ENCODE measurements at places on chromosomes 12 and 14.

GRCh38 chr14:51723990-51724389, 72.3 kb downstream of the FRMD6 start:
- DNase-seq, result no peak

DNA sequence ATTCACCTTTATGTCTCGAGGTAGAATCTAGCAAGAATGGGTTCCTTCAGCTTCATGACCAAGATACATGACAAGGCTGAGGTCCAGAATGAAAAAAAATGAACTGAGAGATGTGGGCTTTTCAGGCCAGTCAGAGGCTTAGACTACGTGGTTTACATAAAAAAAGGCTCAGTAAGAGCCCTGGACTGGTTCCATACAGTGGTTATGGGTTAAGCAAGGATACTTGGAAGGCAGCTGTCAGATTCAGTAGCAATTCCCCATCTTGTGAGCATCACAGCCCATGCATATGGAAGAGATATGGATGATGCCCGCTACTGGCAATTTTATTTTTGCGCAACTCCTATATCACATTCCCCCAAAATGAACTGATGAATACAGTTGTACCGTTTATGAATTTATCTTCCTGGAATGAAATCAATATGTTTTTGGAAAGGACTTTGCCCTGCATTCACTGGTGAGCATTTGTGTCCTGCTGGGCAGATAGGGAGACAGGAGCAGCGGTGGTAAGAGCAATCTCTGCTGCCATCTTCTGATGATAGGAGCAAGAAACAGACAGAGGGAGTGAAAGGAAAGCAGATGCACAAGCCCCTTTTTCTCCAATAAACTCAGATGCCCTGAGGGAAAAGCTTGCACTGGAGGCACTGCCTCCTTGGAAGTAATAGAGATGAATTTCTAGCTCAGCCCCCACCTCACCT, 280.4 kb downstream of the GALC start:
- no peak for DNase-seq

DNA sequence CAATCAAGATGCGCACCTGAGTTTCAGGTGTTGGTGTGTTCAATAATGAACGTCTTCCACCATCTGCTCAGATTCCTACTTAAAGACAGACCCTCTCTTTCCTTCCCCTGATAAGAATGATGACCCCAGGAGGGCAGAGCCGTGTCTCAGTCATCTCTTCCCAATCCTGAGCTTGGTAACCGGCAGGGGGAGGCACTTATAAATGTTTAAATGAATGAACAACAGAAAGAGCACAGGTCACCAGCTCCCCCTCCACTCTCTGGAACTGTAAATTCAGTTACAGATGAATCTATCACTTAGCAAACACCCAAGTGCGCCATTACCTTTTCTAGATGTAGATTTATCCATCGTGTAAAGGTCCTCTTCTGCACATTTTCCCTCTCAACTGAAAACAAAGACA, 72.4 kb upstream of the DICER1 start:
- no peak for DNase-seq

DNA sequence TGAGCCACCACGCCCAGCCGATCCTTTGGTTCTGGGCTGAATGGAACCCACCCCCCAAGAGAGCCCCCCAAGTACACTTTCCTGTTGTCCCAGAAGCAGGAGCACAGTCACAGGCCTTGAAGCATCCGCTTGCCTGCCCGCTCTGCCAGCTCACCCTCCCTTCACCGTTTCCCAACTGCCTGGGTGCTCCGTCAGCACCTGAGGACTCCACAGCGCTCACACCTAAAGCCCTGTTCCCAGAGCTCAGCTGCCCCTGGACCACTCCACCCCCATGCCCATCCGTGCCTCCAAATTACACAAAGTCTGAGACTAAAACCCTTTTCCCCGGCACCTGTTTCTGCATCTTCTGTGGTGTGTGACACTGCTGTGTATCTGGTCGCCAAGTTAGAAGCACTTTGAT, 44.3 kb upstream of the TRAF3 start:
- DNase-seq, result no peak

DNA sequence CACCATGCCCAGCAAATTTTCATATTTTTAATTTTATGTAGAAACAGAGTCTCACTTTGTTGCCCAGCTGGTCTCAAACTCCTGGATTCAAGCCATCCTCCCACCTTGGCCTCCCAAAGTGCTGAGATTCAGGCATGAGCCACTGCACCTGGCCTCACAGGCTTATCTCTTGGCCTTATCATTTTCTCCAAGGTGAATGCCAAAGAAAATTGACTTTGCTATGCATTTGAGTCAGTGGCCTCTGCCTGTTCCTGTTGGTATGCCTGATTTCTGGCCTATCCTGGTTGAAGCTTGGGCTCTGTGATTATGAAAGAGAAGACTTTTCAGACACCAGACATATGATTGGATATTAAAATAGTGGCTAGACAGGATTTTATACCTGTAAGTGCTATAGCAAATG, 34.2 kb downstream of the MANSC1 start:
- no peak for DNase-seq

- no peak for DNase-seq
Observed at GRCh38 chr14:103684471-103684870, 30.8 kb downstream of the XRCC3 start.

DNA sequence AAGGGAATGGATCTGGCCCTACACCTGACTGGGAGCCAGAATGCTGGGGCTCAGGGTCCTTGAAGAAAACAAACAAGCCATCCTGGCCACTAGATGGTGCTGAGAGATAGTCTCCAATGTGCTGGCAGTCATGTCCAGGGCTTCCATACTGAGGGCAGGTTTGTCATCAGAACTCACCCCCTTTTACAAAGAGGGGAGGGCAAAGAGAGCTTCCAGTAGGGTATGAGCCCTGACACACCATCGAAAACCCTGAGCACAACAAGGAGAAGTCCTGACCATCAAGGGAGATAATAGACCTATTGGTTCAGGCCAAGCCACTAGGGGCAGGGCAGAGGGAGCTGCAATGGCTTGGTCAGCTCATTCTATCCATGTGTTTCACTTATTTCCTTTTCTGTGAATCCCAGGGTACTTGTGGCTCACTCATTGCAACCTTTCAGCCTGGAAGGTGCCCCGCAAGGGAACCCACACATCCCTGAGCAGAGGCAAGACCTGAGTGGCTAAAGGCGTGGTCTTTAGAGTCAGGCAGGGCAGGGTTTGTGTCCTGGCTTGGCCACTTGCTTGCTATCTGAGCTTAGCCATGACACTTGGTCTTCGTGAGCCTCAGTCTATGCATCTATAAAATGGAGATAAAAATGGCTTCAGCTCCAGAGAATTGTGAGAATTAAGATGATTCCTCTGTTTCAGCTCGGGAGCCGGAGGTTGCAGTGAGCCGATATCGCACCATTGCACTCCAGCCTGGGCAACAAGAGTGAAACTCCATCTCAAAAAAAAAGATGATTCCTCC, 6.2 kb upstream of the PLEKHH1 start:
- no peak for DNase-seq

GRCh38 chr12:103114296-103115055, 157.0 kb downstream of the ASCL1 start:
- DNase-seq, result no peak

- peak; percentile 58 for DNase-seq
Observed at GRCh38 chr14:103091041-103091882, 3.3 kb upstream of the EXOC3L4 start.
